Fibroblast of the conjunctiva (primary cell): ENCODE measurements at places on chromosomes 4 and X.

DNA sequence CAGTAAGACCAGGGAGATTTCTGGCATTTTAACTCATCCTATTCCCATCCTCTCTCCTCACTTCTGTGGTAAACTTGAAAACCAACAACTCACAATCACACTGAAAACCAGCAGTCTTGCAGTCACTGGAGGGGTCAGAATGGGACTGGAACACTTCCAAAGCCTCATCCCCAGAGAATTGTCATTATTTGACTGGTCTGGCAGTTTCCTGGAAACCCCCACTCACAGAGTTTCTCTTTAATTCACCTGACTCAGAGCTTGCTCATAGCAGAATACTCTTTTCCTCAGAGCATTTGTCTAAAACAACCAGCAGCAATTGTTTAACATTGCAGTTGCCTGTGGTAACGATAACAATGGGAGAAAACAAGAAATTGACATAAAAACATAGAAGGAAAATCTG lies 7.3 kb upstream of the RAB9B start:
- no peak for DNase-seq

- DNase-seq: no peak
Measured at GRCh38 chr4:181582595-181582994, 660.6 kb upstream of the TENM3 start.

- DNase-seq: no peak
Measured at GRCh38 chr4:2343476-2343875, 75.0 kb downstream of the ZFYVE28 start.

DNA sequence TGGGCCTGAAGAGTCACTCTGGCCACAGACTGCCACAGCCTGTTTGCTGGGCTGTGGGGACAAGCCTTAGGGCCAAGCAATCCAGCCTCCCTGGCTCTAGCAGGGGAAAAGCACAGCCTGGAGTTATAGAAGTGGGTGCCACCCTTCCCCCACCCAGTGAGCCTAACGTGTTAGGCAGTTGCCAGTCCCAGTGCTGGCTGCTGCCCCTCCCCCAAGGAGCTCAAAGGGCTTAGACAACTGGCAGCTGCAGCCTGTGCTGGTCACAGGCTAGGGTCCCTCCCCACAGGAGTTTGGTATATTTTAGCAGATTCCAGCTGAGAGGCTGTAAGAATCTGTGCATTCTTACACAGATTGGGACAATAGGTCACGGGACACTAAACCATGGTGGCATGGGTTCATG lies 370.3 kb upstream of the FGF16 start:
- no peak for DNase-seq

DNA sequence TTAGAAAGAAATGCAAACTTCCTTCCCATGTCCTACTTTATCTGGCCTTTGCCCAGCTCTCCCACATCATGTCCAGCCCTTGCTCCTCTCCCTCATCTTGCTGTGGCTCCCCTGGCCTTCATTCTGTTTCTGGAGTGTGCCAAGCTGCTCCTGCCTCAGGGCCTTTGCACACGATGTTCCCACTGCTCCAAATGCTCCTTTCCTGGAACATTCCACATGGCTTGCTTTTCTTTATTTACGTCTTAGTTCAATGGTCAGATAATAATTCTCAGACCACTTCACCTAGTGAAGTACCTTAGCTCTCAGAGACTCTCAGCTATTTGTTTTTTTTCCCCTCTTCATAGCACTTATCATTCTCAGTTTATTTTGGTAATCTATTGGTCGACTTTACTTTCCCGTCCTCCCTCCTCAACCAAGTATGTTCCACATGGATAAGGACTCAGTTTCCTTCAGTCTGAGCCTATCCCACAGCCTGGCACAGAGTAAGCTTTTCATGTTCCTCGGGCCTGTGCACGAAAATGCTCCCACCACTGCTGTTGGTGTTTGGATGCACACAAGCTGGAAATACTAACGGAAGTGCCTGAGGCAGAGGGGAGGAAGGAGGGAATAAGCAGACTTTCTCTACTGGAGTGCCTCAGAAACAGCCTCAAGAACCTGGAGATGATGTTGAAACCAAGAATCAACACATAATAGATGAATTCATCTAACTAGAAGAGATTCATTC lies 23.4 kb upstream of the MAP9 start:
- no peak for DNase-seq
